ENCODE measurements at places on chromosomes 7 and 10. TPM values are rescaled to one million over a fixed set of nuclear protein-coding genes. Genes with fewer than 3 reads are reported as not detected.
A peak's percentile ranks its signal among the peaks of the same experiment; 100 is the strongest.

MRC1 gene
- total RNA-seq, result 73.4 TPM

- DNase-seq, result no peak
Observed at GRCh38 chr10:116835658-116836057, 13.6 kb upstream of the ENO4 start.

- peak; percentile 34 for DNase-seq
Observed at GRCh38 chr10:99658622-99659030, 683 bp upstream of the ENTPD7 start.

- no peak for DNase-seq
Observed at GRCh38 chr7:69722843-69723242, 124.6 kb downstream of the AUTS2 start.

FOXI2 gene
- total RNA-seq, result not detected

NRAP gene
- total RNA-seq, result not detected

DNA sequence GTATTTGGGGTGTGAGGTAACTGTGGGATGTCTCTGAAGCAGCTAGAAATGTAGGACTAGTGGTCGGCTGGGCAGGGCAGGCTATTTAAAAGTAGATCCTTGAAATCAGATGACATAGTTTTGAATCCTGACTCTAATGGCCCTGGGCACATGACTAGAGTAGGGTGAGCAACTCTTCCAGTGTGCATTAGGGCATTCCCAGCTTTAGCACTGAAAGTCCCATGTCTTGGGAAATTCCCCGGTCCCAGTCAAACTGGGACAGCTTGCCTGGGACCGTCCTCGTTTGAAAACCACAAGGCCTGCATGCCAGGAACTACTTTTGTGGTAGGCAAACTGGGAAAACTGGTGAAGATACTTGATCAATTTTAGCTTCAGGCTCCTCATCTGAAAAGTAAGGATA, 255.3 kb downstream of the PTEN start:
- no peak for DNase-seq

ACHE gene
- total RNA-seq, result 1.6 TPM

DNA sequence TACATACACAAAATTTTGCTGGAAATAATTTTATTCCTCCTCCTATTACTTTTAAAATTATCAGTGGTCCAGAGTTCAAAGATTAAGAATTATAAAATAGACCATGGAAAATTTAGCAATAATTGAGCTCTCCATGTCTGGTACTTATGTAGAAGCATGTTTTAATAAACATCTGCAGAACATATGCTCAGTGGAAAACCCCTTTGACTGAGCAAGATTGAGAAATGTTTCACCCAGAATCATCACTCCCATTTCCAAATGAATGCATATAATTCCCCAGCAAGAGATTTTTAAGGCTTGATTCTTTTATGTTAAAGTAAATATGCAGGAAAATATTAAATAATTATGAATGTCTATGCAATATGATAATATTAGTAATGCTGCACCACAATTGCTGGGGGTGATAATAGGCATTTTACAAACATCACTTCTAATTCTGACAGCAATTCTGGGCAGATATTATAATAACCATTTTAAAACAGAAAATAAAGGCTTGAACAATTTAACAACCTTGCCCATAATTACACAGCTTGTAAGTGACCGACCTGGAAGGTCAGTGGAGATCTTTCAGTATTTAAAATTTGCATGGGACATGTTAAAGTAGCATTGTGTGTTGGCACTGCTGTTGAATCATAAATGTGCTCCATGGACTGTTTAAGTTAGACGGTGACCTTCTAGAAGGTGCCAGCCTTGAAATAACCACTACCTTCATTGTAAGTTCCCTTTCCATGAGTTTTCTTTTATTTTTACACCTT, 45.6 kb upstream of the TES start:
- DNase-seq, result no peak

DNA sequence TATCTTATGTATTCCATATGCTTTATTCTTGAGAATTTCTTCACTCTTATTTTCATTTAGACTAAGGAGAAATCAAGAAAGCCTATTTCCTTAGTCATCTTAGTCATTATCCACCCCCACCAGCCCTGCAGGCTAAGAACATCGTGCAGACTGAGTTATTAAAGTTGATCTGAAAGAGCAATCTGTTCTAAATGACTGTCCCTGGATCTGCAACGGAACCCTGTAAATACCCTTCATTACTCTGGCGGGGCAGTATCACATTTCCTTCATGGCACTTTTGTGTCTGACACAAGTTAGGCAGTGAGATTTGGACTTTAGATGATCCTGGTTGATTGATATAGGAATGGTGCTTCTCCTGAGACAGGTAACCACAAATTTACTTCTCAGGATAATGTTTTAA, 3.5 kb upstream of the MYPN start:
- DNase-seq, result no peak

DNA sequence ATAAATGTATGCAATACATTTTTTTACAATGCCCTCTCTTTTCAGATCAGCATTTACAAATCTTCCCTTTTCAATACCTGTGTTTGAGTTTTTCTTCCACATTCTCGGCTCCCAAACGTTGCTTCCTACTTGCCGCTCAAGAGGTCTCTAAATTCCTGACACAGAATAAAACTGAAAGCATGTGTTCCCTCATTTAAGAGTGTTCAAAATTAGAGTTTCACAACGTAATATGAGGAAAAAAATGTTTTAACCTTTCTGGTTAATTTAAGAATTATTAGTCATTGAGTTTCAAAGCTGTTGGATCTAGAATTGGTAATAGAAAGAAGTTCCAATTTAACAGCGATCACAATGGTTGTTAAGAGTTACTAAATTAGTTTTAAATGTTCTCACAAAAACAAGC, 100.4 kb downstream of the ARID5B start:
- DNase-seq, result no peak

- DNase-seq, result no peak
Observed at GRCh38 chr7:12549106-12549505, 21.4 kb upstream of the SCIN start.

NRG3 gene
- 0.67 TPM for total RNA-seq

GRCh38 chr7:33388332-33388731, 259.0 kb downstream of the BBS9 start:
- no peak for DNase-seq

DNA sequence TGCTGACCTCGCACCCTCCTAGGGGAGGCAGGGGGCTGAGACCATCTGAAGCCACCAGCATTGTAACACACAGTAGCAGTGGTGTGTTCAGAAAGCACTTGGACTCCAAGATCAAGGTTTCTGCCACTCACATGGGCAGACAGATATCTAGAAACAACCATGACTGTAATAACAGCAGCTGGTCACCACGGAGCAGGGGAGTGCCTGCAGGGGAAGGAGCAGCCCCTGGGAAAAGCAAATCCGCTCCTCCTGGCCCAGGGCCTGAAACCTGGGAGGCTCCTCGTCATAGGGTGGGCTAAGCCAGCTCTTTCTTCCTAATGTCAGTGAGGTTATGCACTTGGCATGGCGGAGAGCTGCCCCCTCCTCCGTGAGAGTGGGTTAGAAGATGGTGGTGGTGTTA, 118.4 kb upstream of the INSYN2A start:
- DNase-seq, result no peak

- DNase-seq, result no peak
Observed at GRCh38 chr10:122740640-122741039, 41.0 kb upstream of the C10orf120 start.

LANCL2 gene
- total RNA-seq, result 14.5 TPM

- no peak for DNase-seq
Observed at GRCh38 chr10:35510891-35511290, 94.2 kb upstream of the GJD4 start.

TDRD1 gene
- total RNA-seq, result 0.67 TPM

CYP3A4 gene
- not detected for total RNA-seq

DNA sequence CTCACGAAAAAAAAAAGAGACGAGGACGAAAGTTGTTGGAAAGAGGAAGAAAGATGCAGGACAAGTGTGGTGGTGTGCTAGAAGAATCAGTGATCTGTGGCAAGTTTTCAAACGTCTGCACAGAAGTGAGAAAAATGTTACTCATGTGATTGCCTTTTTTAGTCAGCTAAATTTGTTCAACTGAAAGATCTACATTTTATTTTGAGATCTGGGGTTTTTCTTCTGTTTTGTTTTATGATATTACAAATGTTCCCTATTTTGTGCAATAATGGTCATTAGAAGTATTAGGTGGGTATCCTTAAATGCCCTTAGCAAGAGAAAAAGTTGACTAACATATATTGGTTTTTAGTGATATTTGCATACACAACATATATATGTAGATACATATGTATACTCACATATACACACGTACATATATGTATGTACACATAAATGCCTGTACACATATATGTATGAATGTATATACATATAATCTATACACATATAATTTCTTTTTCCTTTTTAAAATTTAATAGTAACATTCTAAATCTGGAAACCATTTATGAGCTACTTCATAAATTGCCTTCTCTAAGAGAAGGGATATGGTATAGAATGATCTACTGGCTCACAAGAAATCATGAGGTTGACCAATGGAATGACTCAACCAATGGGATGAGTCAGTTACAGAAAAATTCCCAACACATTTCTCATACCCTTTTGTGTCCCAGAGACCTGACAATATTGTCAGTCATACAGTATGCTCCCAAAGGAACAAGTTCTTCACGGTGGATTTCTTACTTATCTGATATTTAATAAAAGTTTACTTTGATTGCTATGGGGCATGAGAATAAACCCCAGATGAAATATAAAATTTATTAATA, 38.4 kb downstream of the SLC39A12 start:
- DNase-seq, result no peak

DNA sequence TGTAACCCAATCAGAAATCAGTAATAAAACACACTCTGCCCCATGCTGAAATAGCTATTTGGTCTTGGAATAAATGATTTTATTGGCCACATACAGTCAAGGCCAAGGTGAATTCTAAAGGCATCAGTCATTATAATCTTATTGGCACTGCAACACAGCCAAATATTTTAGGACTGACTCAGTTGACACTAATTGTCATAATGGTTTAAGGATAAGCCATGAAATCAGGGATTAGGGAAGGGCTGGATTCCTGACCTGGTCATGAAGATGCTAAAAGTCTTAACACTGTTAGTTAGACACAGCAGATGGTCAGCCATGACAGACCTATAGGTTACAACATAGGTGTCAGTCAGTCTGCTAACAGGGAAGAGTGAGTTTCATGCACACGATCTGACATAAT, 330.3 kb upstream of the NPSR1 start:
- no peak for DNase-seq

GRCh38 chr7:116273918-116274301, 63.6 kb downstream of the TES start:
- DNase-seq, result no peak

ENO4 gene
- total RNA-seq, result 0.44 TPM

DNA sequence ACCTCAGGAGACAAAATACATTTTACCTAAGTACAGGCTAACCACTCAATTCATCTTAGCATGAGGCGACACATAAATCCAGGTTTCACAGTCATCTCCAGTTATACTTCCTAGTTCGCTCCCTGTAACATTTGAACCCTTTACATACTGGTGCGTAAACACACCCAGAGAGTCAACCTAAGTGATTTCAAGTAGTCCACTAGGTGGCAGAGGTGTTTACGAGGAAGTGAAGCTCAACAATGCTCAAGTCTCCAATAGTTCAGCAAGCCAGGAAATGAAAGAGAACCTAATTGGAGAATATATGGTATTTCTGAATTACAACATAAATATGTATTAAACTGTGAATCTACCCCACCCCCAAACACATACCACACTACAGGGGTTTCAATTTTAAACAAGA, 76.3 kb upstream of the ABCB5 start:
- DNase-seq, result no peak

DNA sequence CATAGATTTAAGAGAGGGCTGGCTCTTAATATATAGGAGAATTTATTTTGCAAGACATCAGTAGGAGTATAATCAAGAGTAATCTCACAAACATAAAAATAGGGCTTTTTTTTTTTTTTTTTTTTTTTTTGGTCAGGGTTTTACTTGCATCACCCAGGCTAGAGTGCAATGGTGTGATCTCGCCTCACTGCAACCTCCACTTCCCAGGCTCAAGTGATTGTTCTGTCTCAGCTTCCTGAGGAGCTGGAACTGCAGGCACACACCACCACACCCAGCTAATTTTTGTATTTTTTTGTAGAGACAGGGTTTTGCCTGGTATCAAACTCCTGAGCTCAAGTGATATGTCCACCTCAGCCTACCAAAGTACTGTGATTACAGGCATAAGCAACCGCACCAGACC, 535.3 kb downstream of the CCSER2 start:
- no peak for DNase-seq

DNA sequence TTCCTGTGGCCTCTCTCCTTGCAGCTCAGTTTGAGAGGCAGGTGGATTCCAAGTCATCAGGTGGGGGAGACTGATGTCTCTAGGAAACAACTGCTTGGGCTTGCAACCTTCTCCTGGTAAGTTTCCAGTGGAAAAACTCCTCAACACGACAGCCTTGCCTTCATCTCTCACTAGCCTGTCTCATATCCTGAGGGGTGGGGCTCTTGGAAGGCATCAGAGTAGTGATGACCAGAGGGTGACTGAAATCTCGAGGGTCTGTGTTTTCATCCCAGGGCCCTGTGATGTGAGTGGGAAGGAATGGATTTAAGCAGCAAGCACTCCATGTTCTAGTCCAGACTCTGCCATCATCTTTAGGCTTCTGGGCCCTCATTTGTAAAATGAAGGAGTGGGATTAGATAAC, 107.0 kb downstream of the NRP1 start:
- DNase-seq, result no peak

DPP6 gene
- 97.7 TPM for total RNA-seq

GRCh38 chr10:98323221-98324164, 55.5 kb upstream of the LOXL4 start:
- peak; percentile 30 for DNase-seq

SPDYE5 gene
- total RNA-seq, result not detected

GRCh38 chr10:119205894-119206602, 1.3 kb upstream of the GRK5 start:
- DNase-seq, result peak; percentile 28

- peak; percentile 14 for DNase-seq
Observed at GRCh38 chr10:30455816-30456215, 21.8 kb downstream of the MAP3K8 start.

GRCh38 chr10:112775381-112775780, 174.7 kb upstream of the TCF7L2 start:
- no peak for DNase-seq

Measured in thyroid gland (tissue), 4 donors.